ENCODE measurements at places on chromosomes 2 and 18.

DNA sequence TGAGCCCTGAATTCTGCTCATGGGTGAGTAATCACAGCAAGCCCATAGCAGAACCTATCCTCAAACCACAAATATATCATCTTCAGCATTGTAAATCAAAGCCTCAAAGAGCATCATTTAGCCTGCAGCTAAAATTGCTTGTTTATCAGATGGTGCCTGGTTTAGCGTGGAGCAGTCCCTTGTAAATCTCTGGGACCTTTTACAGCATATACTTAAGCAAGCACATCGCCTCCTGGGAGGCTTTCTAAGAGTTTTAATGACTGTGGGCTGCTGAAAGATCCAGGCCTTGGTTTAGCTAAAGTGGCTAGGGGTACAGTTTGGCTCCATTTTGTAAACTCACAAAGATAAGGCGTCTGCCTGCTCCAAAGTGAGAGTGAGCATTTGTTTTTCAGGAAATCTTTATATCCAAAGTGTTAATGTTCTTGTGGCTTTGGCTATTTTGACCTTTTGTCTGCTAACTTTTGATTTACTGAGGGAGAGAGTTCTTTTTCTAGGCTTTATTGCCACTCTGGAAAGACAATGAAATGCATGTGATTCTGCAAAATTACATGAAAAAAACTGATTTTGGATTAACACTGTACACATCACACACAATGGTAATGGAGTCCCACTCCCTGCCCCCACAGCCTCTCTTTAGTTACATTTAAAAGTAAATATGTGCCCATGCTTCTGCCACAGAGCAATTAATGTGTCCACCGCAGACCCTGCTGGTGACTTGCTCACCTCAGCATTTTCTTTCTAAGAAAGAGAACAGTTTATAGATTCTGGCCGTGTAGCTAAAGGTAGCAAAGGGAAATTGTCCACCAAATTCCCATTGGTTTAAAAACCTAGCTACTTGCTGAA, 194.8 kb downstream of the LNPK start:
- no peak for DNase-seq

DNA sequence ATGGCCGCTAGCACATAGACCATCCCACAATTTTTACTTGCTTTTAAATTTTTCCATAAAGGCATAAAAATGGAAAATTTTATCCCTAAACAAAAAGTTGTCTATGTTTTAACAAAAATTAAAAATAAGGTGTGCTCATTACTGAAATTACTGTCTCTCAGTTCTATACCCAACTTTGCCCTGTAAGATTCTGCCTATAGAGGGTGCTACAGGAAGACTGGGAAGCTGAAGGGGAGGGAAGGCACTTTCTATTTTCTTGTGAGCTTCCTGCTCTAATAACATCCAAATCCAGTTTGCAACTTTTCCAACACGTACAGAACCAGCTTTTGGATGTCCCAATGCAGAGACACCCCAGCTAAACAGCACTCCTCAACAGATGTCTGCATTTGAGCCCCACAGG, 666.9 kb downstream of the PLCL1 start:
- DNase-seq, result no peak

GRCh38 chr2:230218421-230218820, 1.4 kb downstream of the SP110 start:
- no peak for DNase-seq

- no peak for DNase-seq
Observed at GRCh38 chr2:144466637-144467036, 53.3 kb downstream of the ZEB2 start.

DNA sequence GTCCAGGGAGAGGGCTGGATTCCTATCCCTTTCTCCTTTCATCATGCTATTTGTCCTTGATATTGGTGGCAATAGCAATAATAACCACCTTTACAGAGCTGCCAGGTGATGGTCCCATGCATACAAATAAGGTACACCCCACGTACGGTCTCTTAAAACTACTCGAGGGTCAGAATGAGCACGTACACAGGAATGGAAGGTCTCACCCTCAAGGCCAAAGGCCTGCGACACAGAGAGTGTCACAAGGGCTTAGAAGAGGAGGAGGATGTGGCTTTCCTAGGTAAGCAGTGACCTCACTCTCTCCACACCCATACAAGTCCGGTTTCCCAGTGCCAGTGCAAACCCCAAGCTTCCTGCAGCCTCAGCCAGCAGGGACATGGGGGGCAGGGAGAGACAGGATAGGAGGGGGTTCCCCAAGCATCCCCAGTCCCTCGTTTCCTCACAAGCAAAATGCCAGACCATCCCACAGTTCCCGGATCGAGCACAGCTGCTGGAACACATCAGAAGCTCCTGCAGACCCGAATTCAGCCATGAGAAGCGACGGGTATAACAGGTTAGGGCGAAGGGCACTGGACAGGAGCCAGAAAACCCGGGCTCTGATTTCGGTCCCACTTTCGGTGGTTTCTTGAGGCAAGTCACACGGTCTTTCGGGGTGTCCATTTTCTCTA, 49.2 kb downstream of the PLB1 start:
- DNase-seq, result no peak

DNA sequence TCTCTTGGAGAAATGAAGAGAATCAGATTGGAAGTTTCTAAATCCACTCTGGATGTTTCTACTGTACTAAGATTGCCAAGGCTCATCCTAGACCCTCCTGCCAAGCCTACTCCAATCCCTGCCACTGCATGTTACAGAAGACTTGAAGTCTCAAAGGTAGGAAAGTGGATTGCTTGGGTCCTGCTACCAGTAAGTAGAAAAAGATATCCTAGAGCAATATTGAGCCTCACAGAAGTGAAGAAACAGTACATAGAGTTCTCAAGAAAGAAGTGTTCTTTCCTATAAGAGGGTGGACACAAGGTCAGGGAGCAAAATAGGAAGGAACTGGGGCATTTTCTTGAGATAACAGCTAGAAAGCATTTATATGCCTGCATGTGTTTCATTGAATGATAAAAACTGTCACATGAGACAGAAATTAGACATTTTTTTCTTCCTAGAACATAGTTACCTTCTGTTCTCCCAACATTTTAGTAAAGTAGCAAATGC, 232.9 kb downstream of the RBM43 start:
- no peak for DNase-seq

- no peak for DNase-seq
Observed at GRCh38 chr18:52489396-52490306, 149.7 kb downstream of the DCC start.

DNA sequence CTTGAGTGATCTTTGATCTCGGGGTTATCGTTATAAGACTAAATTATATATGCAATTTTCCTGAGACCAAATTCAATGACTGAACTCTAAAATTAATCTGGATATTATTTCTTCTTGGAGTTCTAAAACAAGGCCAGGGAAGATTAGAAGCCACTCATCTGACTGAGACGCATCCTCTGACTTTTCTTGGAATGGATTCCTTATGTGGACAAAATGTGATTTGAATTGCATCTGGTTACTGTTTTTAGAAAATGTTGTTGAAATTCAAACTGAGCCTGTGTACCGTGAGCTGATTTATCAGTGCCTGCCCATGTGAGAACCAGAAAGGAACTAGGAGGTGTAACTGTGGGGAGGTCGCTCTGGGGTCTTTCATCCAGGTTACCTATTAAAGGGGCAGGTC, 330.8 kb downstream of the OSR1 start:
- DNase-seq, result no peak

- no peak for DNase-seq
Observed at GRCh38 chr18:54774423-54774822, 53.9 kb upstream of the RAB27B start.

- no peak for DNase-seq
Observed at GRCh38 chr2:198053148-198053547, 248.8 kb downstream of the PLCL1 start.

- no peak for DNase-seq
Observed at GRCh38 chr18:78818495-78818894, 161.1 kb upstream of the SALL3 start.

- DNase-seq, result no peak
Observed at GRCh38 chr2:654896-655295, 22.3 kb downstream of the TMEM18 start.

- DNase-seq, result no peak
Observed at GRCh38 chr2:65069439-65069824, 13.2 kb downstream of the CEP68 start.

DNA sequence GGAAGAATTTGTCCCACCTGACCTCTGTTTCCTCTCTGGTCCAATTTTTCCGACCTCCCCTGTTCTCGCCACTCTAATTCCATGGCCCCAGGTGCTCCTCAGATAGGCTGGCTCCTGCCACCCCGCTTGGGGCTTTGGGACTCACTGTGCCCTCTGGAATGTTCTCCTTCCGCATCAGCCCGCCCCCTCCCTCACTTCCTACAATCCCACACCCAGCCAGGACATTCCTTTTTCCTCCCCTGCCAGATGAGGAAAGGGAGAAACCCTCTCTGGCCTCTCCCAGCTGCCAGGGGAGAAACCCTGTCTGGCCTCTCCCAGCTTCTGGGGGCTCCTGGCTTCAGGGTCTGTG, 3.1 kb upstream of the OR6B2 start:
- no peak for DNase-seq

DNA sequence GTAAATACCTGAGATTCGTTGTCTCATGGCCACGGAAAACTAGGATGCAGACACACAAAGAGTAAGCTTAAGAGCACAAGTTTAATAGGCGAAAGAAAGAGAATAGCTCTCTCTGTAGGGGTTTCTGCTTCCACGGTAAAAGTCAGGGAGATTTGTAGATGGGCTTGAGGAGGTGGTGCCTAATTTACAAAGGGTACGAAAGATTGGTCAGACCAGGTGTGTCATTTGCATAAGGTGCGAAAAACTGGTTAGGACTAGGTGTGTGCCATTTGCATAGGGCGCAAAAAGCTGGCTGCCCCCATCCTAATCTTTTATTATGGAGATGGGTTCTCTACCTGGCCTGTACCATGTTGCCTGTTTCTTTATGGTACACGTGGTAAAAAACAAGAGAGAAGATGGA, 170.5 kb upstream of the DOK6 start:
- no peak for DNase-seq

GRCh38 chr2:68662466-68662865, 19.1 kb downstream of the PROKR1 start:
- no peak for DNase-seq

- no peak for DNase-seq
Observed at GRCh38 chr2:9220201-9220600, 13.6 kb downstream of the ASAP2 start.

DNA sequence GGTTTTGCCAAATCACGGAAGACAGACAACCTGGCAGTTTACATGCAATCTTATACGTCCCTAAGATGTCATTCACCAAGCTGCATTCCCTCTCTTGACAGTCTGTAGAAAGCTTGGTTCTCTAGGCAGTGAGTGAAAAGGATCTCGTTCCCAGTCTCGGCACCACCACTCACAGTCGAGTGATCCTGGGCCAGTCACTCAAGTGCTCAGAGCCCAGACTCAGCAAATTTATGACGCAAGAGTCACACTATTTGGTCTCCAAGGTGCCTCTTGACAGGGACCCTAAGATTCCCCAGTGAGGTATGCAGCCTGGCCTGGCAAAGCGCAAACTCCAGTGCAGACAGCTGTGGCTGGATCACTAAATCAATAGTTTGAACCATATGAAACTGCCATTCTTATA, 77.9 kb downstream of the EIPR1 start:
- no peak for DNase-seq

GRCh38 chr2:43110442-43110871, 115.9 kb downstream of the ZFP36L2 start:
- DNase-seq, result no peak

DNA sequence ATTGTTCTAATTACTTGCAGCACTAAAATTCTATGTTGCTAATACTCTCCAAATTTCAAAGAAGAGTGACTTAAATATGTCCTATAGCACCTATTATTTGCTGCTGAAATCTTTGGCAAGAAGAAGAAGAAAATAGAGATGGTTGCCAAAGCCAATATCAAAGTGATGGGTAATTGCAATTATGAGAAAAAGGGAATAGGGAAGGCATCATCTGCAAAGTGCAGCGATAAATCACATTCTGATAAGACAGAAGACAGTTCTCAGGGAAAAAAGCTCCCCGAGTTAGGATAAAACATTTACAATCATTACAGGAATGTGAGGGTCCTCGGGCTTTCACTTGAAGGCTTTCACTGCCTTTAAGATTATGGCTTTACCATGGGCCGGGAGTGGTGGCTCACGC, 72.1 kb upstream of the RASGRP3 start:
- DNase-seq, result no peak

GRCh38 chr2:222823183-222823930, 37.5 kb upstream of the ACSL3 start:
- no peak for DNase-seq

DNA sequence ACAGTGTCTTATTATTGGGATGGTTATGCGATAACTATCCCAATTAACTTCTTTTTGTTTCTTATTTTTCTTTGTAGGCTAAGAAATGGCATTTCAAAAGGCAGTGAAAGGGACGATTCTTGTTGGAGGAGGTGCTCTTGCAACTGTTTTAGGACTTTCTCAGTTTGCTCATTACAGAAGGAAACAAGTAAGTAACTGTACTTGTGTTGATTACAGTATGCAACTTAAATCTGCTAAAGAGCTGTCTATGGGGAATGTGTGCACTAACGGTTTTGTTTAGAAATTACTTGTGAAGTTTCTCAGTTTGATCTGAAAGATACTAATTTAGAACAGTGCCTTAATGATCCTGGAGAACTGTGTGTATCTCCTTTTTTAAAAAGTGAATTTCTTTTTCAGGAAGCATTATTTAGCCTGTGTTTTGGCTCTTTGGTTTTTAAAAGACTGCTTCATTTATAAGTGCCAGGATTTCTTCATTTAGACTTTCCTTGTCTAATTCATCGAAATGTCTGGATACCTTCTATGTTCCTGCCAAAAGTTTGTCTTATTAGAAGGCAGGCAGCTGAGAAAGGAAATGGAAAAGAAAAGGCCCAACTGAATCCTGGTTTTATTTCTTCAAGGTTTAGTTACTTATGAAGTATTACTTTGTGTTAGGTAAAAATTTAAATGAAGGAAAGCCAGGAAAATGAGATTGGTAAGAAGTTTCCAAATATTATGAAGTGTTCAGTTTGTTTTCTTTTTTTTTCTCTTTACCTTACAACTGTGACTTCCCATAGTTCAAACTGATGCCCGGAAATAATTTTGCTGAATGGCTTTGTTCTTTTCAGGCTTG, 40.1 kb downstream of the GPD2 start:
- no peak for DNase-seq

DNA sequence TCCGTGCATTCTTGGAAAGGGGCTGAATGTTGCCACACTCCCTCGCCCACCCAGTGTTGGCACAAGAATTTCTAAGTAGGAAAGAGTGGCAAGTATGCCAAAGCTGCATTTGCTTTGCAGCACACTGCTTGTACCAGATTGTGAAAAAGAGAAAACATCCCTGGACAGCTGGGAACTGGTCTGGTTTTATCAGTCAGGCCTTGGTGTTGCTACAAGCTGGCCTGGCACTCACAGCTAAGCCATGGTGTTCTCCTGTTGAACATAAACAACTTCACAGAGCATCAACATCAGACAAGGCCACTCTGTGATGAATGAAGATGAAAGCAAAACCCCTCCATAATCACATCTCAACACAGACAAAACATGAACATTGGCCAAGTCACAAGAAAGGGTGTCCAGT, 4.2 kb upstream of the TRABD2A start:
- DNase-seq, result no peak

DNA sequence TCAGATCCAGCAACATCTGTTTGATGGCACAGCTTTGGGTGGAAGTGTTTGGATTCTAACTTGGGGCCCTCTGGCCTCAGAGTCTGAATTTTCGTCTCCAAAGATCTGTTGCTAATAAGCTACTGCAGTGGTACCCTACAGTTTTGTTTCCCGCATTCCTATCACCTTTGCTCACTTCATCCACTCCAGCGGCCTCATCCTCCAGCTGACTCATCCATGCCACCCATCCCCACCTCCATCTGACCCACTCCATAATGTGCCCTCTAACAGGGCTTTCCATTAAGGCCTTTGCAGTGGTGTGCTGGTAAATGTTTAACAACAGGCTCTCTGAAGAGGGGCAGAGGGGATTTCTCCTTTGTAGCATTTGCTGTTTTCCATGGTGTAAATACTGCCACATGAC, 225.5 kb downstream of the TGIF1 start:
- no peak for DNase-seq
